Left colon (tissue), 2 donors: ENCODE measurements at places on chromosomes 16 and 17. TPM values are rescaled to one million over a fixed set of nuclear protein-coding genes. Genes with fewer than 3 reads are reported as not detected.

The TBC1D3E gene
- not detected for total RNA-seq

The FOXN1 gene
- total RNA-seq = 0.64 TPM

The HEATR9 gene
- not detected for total RNA-seq

The PIRT gene
- 0.58 TPM for total RNA-seq

The EVI2B gene
- total RNA-seq = 8.7 TPM

The TMEM106A gene
- total RNA-seq = 9.3 TPM

The PPL gene
- 14.7 TPM for total RNA-seq

The FADS6 gene
- total RNA-seq = 6.4 TPM

The EPOP gene
- 0.22 TPM for total RNA-seq
